ENCODE measurements at places on chromosomes 2 and 18. TPM values are rescaled to one million over a fixed set of nuclear protein-coding genes. Genes with fewer than 3 reads are reported as not detected.

DNA sequence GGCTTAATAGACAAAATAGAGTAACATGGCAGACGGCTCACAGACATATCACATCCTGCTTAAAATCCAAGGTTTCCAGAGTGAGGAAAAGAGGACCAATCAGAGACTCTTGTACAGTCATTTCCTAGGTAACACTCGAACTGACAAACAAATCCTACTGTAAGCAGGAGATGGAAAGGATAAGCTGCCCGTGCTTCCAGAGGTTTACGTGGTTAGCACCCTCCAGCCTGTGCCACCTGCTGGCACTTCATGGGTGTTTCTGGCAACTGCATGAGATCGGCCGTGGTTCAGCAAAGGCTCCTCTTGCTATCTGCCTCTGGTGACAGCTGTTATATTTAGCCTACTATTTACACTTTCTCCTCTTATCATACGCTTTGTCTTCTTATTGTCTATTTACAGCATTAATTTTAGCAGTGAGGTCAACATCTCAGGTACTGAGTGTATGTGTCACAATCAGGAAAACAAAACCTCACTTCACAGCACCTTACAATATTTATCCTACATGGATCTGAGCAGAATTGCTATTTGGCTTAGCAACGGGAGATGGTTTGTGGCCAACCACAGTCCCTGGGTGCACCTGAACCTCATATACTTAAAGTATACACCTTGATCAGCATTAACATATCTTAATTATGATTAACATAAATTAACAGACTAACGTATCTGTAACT is 226.9 kb downstream of the TMEM163 start:
- no peaks in the 10 kb centered on the region for H3K27me3 ChIP-seq
- no peak for DNase-seq
- no peaks in the 10 kb centered on the region for H3K4me1 ChIP-seq
- no peak overlapping the region for H3K27ac ChIP-seq

DNA sequence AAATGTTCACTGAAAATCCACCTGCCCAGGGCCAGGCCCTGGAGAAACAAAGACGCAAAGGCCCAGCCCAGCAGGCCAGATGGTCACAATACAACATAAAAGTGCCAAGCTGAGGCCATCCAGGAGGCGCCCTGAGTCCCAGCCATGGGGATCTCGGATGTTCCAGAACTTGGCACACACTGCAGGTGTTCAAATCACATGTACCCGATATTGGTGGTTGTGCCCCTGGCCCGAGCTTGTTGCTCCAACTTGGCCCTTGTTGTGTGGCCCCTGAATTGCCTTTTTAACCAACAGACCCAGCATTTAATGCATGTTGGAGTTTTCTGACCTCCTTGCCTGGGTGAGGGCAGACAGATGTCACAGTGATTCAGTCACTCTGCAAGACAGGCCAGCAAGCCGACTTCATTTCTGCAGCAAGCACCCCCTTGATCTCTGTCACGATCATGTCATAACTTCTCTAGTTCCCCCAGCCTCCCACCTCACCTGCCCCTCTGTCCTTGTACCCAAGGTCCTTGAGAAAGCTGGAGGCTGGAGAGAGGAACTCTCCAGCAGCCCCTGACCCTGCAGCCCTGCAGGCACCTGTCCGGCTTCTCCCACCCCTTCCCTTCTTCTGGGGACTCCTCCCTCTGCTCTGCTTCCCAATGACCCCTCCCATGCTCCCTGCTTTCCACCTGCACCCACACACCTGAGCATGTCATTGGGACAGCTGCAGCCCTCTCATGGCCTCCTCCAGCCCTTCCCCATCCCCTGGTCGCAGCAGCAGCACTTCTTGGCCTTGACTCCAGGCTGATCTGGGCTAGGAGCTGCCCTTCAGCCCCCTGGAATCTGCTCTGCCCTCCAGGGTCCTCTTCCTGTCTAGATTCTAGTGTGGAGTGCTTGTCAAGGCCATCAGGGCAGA is 9.1 kb downstream of the NGEF start:
- no peak overlapping the region for H3K4me3 ChIP-seq
- DNase-seq = no peak
- H3K4me1 ChIP-seq = no peaks in the 10 kb centered on the region
- no peaks in the 10 kb centered on the region for H3K36me3 ChIP-seq
- no peaks in the 10 kb centered on the region for H3K27me3 ChIP-seq

GRCh38 chr2:15953891-15954680 is 13.7 kb downstream of the MYCN start:
- no peaks in the 10 kb centered on the region for H3K36me3 ChIP-seq
- no peak for DNase-seq
- H3K4me3 ChIP-seq = no peak overlapping the region
- no peak overlapping the region for H3K27ac ChIP-seq
- no peaks in the 10 kb centered on the region for H3K4me1 ChIP-seq

GRCh38 chr2:128466776-128467175 is 148.1 kb upstream of the HS6ST1 start:
- no peak overlapping the region for H3K4me3 ChIP-seq
- no peaks in the 10 kb centered on the region for H3K4me1 ChIP-seq
- no peaks in the 10 kb centered on the region for H3K36me3 ChIP-seq
- H3K27ac ChIP-seq = no peak overlapping the region
- no peaks in the 10 kb centered on the region for H3K27me3 ChIP-seq

GRCh38 chr2:230849633-230850357 is 14.9 kb upstream of the ITM2C start:
- no peak for DNase-seq
- H3K27ac ChIP-seq = no peak overlapping the region
- H3K4me3 ChIP-seq = no peak overlapping the region
- no peaks in the 10 kb centered on the region for H3K4me1 ChIP-seq
- H3K27me3 ChIP-seq = no peaks in the 10 kb centered on the region

DNA sequence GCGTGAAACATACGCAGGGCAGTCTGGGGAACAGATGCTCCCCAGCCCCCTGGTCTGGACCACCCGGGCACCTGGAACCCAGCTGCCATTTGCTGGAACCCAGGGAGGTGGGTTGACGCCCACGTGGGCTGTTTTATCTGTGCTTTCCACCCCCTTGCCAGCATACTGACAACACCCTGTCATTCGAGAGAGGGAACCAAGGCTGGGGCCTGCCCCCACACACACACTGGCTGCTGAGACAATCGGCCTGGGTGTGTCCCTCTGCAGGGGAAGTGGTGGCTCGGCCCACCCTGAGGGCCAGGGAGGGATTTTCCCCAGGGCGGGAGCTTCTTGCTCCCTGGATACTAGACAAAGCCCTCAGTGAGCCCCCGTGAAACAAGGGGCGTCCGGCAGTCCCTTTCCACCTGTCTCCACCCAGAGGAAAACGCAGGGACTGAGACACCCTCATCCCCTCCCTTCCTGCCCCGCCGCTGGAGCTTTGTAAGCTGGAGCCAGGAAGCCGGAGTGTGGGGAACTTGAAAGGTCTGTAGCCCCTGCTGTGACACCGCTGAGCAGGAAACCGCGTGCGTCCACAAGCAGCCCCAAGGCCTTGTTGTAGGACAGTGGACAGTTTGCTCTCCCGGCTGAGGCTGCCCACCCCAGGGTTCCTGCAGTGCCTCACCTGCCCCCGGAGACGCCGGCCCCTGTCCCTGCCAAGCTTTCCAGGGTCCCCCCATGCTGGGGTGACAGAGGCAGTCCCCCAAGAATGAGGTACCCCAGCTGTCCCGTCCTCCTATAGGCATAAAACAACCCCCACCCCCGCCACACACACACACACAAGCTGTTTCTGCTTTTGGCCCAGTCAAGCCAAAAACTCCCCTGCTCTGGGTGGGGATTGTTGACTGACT is 14.1 kb upstream of the KLF11 start:
- peak; percentile 82 for DNase-seq
- H3K27me3 ChIP-seq = no peaks in the 10 kb centered on the region
- H3K4me3 ChIP-seq = no peak overlapping the region
- H3K4me1 ChIP-seq = no peaks in the 10 kb centered on the region
- no peak overlapping the region for H3K27ac ChIP-seq

DNA sequence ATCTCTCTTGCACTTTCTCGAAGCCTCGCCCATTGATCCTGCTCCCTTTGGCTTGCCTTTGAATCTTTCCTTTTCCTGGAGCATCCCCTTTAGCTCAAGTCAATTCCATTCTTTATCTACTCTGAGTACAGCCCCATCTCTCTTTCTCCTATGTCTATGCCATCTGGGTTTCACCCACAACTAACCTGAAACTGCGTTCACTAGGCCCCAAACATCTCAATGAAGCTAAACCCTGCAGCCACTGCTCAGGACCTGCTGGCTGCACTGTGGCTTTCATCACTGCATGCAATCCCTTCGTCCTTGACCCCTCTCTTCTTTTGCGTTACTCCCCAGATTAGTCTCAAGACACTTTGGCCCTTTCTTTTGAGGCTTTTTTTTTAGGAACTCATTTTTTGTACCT is 81.6 kb upstream of the CYRIA start:
- DNase-seq = no peak
- H3K4me3 ChIP-seq = no peak overlapping the region
- no peaks in the 10 kb centered on the region for H3K27me3 ChIP-seq
- H3K4me1 ChIP-seq = no peaks in the 10 kb centered on the region
- no peaks in the 10 kb centered on the region for H3K36me3 ChIP-seq
- no peak overlapping the region for H3K27ac ChIP-seq

DNA sequence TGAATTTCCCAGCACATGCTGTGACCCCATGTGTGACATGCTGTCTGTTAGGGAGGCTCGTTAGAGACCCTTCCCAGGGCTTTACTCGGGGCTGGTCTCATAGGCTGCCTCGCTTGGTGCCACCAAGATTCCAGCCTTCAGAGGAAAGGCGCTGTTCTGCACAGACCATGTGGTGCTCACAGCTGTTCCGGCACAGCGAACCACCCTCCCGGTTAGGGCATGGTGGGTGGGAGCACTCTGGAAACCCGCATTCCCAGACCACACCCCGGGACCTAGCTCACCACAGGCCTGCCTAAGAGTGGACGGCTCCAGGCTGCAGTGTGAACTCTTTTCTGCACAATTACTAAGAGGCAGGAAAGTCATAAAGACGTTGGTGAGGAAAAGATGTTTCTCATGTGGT is 112.0 kb downstream of the MBP start:
- H3K36me3 ChIP-seq = peaks cover 3% of the 10 kb centered on the region
- no peaks in the 10 kb centered on the region for H3K27me3 ChIP-seq
- no peak overlapping the region for H3K4me3 ChIP-seq

DNA sequence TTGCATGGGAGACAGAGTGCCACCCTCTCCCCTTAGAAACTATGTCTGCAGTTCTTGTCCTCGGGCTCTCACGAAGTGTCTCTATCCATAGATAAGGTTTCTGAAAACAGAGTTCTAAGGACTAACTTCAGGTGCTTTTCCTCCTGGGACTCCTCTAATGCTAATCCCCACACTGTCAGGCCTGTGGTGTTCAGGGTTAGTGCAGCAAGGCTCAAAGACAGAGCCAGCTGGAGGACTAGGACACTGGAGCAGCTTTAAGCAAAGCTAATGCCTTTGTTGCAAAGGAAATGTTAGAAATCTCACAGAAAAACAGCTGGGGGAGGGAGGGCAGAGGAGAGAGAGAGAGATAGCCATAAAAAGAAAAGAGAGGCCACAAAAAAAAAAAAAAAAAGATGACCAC is 824.0 kb upstream of the FSHR start:
- no peaks in the 10 kb centered on the region for H3K4me1 ChIP-seq
- H3K36me3 ChIP-seq = no peaks in the 10 kb centered on the region
- no peak overlapping the region for H3K4me3 ChIP-seq
- H3K27me3 ChIP-seq = no peaks in the 10 kb centered on the region
- no peak overlapping the region for H3K27ac ChIP-seq

DNA sequence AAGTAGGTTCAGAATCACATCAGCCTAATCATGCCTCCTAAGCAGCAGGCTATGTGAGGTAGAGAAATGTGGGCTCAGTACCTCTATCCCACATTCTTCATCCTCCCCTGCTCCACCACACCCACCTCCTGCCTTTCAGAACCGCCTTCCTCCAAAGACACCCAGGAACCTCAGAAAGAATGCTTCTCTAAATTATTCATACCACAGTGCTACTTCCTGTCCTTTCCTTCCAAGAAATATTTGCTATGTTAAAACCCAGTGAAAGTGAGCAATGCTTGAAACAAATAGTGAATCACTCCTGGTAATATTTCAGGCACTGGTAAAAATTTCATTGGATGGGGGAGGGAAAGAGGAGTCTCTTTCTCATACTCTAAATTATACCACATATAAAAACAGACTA is 24.0 kb upstream of the CREB1 start:
- H3K4me3 ChIP-seq = no peak overlapping the region
- H3K4me1 ChIP-seq = peaks cover 7% of the 10 kb centered on the region
- H3K27me3 ChIP-seq = no peaks in the 10 kb centered on the region
- DNase-seq = no peak

GRCh38 chr2:173669271-173669853 is 295.8 kb downstream of the SP3 start:
- no peak for DNase-seq
- no peak overlapping the region for H3K27ac ChIP-seq
- H3K4me1 ChIP-seq = no peaks in the 10 kb centered on the region
- no peaks in the 10 kb centered on the region for H3K36me3 ChIP-seq
- no peak overlapping the region for H3K4me3 ChIP-seq

- no peak overlapping the region for H3K27ac ChIP-seq
- H3K27me3 ChIP-seq = no peaks in the 10 kb centered on the region
- no peak for DNase-seq
These were observed 21.7 kb downstream of the ZDBF2 start for GRCh38 chr2:206296128-206296527.

- no peak for DNase-seq
- H3K27ac ChIP-seq = no peak overlapping the region
- no peaks in the 10 kb centered on the region for H3K4me1 ChIP-seq
- no peaks in the 10 kb centered on the region for H3K36me3 ChIP-seq
These were observed 2.0 kb upstream of the TEX44 start for GRCh38 chr2:231590614-231591013.

GRCh38 chr2:9356261-9356660 is 67.1 kb downstream of the ITGB1BP1 start:
- H3K4me3 ChIP-seq = no peak overlapping the region
- H3K4me1 ChIP-seq = no peaks in the 10 kb centered on the region
- H3K27me3 ChIP-seq = no peaks in the 10 kb centered on the region

Gene EVX2
- not detected for polyA plus RNA-seq

DNA sequence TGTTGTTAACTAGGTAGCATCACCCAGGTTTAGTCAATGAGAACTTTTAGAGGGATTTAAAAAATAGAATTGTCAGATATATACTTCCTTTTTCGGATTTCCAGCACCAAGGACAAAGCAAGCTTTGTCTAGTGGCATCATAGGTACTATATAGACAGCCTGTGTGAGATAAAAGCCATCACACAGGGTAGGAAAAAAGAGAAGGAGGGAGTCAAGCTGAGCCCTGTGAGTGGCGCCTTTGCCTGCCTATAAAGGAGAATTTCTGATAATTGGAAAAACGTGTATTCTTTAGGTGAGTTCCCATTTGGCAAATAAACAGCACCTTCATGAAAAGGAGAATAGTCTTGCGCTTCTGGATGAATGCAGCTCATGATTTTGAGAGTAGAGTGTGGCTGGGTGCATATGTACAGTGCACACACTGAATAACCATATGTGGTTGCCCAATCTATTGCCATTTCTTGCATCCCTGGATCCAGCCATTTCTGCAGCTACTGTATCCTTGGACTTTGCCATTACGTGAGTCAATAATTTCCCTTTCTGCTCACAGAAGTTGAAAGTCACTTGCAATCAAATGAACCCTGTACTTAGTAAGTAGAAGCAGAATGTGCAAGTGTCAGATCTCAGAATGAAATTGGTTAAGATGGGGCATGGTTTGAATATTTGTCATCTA is 559.9 kb upstream of the MEX3C start:
- no peak overlapping the region for H3K27ac ChIP-seq
- no peaks in the 10 kb centered on the region for H3K4me1 ChIP-seq
- no peaks in the 10 kb centered on the region for H3K36me3 ChIP-seq
- no peak for DNase-seq
- no peak overlapping the region for H3K4me3 ChIP-seq
- H3K27me3 ChIP-seq = no peaks in the 10 kb centered on the region

GRCh38 chr2:138703242-138703641 is 76.9 kb downstream of the NXPH2 start:
- no peaks in the 10 kb centered on the region for H3K36me3 ChIP-seq
- peaks cover 5% of the 10 kb centered on the region for H3K4me1 ChIP-seq
- no peak for DNase-seq
- no peak overlapping the region for H3K4me3 ChIP-seq
- H3K27ac ChIP-seq = no peak overlapping the region
- no peaks in the 10 kb centered on the region for H3K27me3 ChIP-seq

All from aorta (tissue), 5 donors.